NCI-H748 treated with DMSO at 0.1 percent for 48 hours (cell line): ENCODE measurements at places on chromosomes 1 and 21.

- DNase-seq: no peak
Observed at GRCh38 chr1:228899421-228899956, 164.2 kb downstream of the RHOU start.

- no peak for DNase-seq
Observed at GRCh38 chr1:212954514-212954913, 4.2 kb downstream of the VASH2 start.

GRCh38 chr1:246176126-246177024 lies 330.7 kb downstream of the SMYD3 start:
- no peak for DNase-seq

- DNase-seq: no peak
Observed at GRCh38 chr1:93499533-93499932, 51.6 kb downstream of the FNBP1L start.

- no peak for DNase-seq
Observed at GRCh38 chr1:180255536-180256340, 25.7 kb downstream of the LHX4 start.

DNA sequence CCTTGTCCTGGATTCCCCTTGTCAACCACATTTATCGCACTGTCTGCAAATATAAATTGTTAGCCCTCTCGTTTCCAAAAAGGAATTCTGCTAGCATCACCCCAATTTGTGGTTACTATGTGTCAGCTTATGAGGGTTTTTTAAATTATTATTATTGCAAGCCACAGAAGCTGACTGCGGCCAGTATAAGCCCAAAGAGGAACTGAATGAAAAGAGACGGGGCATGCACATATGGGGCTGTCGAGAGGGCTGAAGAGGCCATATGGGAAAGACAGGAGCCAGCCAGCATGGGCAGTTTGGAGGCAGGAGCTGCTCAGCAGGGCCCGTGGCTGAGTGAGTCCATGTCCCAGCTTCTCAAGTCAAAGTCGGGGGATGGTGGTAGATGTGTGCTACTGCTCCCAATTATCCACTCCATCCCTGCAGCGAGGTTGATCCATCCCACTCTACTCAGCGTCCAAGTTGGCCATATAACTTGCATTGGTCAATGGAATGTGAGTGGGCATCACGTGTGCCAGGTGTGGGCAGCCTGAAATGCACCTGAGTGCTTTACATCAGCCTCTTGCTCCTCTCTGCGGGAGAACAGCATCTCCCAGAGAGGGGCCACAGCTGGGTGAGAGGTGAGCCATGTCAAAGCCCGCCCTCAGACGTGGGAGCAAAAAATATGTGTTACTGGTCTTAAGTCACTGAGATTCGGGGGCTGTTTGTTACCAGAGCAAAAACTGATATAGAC lies 37.6 kb upstream of the LDLRAP1 start:
- no peak for DNase-seq

- peak; percentile 64 for DNase-seq
Observed at GRCh38 chr1:14094611-14095400, 394.8 kb downstream of the PRDM2 start.
